ENCODE measurements at places on chromosomes 3 and 15. TPM values are rescaled to one million over a fixed set of nuclear protein-coding genes. Genes with fewer than 3 reads are reported as not detected.

SPATA12 gene
- 0.12 TPM for total RNA-seq

TRPM1 gene
- total RNA-seq = not detected

SNURF gene
- total RNA-seq = 21.1 TPM

LSMEM2 gene
- total RNA-seq = 0.37 TPM

Measured in neural progenitor cell (in vitro differentiated cells).